ENCODE measurements at places on chromosomes 5 and 9. TPM values are rescaled to one million over a fixed set of nuclear protein-coding genes. Genes with fewer than 3 reads are reported as not detected.

GRCh38 chr5:135541807-135542502, 6.2 kb upstream of the NEUROG1 start:
- no peak overlapping the region for H3K27ac ChIP-seq
- no peak for DNase-seq
- H3K27me3 ChIP-seq, result peaks cover 22% of the 10 kb centered on the region

GRCh38 chr9:112544477-112544876, 57.9 kb downstream of the KIAA1958 start:
- no peaks in the 10 kb centered on the region for H3K36me3 ChIP-seq
- peaks cover 53% of the 10 kb centered on the region for H3K4me1 ChIP-seq
- no peak for DNase-seq
- H3K27ac ChIP-seq, result no peak overlapping the region
- H3K27me3 ChIP-seq, result no peaks in the 10 kb centered on the region

- no peaks in the 10 kb centered on the region for H3K4me1 ChIP-seq
- no peak overlapping the region for H3K27ac ChIP-seq
- no peak for DNase-seq
- no peak overlapping the region for H3K4me3 ChIP-seq
- no peaks in the 10 kb centered on the region for H3K36me3 ChIP-seq
- H3K27me3 ChIP-seq, result no peaks in the 10 kb centered on the region
These were observed 450.8 kb downstream of the NFIB start for GRCh38 chr9:13863112-13863511.

DNA sequence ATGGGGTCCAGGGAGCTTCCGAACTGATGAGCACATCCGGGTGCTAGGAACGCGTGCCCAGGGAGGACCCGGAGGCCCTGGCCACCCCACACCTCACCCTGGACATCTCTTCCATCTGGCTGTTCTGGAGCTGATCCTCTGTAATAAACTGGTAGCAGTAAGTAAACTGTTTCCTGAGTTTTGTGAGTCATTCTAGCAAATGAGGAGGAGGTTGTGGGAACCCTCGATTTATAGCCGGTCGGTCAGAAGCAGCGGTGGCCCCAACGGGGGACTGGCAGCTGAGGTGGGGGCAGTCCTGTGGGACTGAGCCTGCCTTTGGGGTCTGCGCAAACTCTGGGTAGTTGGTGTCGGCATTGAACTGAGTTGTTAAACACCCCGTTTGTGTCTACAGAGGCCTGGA, 15.4 kb upstream of the UBAC1 start:
- no peaks in the 10 kb centered on the region for H3K27me3 ChIP-seq
- no peak overlapping the region for H3K27ac ChIP-seq
- DNase-seq, result no peak
- H3K4me3 ChIP-seq, result no peak overlapping the region
- H3K4me1 ChIP-seq, result no peaks in the 10 kb centered on the region

- no peak overlapping the region for H3K4me3 ChIP-seq
- no peak overlapping the region for H3K27ac ChIP-seq
- no peak for DNase-seq
- no peaks in the 10 kb centered on the region for H3K27me3 ChIP-seq
- H3K36me3 ChIP-seq, result no peaks in the 10 kb centered on the region
These were observed 109.2 kb downstream of the RAPGEF6 start for GRCh38 chr5:131525805-131526204.

DNA sequence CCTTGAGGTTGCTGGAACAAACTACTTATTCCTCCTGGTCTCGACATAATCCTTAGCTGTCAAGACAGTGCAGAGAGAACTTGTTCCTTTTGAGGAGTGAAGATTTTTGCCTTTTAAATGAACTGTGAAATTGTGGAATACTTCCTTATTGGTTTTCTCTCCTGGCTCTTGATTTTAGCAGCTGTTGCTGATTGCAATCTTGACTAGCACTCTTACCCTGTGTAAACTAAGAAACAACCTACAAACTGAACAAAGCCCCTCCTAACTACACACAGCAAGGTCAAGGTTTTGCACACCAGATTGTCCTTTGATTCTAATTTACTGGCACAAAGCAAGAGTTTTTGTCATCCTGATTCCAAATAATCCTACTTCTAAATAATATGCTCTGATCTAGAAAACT, 84.0 kb upstream of the GOLGA1 start:
- no peak overlapping the region for H3K27ac ChIP-seq
- no peak for DNase-seq
- H3K27me3 ChIP-seq, result no peaks in the 10 kb centered on the region

DNA sequence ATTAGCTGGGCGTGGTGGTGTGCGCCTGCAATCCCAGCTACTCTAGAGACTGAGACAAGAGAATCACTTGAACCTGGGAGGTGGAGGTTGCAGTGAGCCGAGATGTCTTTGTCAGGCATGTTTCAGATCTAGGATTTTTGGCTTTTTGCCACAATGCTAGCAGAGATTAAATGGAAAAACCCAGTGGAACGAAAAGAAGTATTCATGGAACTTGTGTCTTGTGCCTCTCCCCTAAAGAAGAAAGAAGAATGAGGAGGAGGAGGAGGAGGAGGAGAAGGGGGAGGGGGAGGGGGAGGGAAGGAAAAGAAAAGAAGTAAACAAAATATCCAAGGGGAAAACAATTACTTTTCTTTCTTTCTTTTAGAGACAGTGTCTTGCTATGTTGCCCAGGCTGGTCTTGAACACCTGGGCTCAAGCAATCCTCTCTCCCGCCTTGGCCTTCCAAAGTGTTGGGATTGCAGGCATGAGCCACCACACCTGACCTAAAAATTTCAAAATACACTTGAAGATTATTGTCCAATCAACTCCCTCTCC, 106.0 kb downstream of the ARRDC3 start:
- H3K4me1 ChIP-seq, result peaks cover 20% of the 10 kb centered on the region
- no peaks in the 10 kb centered on the region for H3K27me3 ChIP-seq
- H3K27ac ChIP-seq, result no peak overlapping the region
- DNase-seq, result no peak
- no peaks in the 10 kb centered on the region for H3K36me3 ChIP-seq

DNA sequence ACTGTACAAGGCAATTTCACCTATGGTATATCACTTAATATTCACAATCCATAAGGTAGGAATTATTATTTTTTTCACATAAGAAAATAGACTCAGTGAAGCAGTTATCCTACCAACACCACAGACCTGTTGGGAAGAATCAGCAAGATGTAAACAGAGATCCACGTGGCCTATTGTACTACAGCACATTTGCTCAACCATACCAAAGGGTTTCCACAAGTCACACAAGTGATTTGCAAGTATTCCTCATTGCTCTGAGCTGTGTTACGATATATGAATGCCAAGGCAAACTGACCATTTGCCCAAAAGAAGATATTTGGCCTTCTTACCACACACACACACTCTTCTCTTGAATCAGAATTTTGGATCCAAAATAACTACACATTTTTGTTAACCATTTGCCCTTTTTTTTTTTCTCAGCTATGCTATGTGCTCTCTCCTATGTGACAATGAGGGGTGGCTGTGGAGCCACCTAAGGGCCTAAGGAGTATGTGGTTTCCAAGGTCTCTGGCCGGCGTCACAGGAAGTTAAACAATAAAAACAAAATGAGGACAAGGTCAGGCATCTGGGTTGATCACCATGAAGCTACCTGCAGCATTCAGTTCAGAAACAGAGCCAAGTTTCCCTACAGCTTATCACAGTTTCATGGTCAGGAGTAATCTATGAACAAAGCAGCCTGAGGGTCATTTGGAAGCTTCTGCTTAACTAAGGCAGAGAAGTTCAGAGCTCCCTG, 171.0 kb upstream of the FREM1 start:
- H3K27ac ChIP-seq, result peak overlapping the region; percentile 65
- peaks cover 40% of the 10 kb centered on the region for H3K4me1 ChIP-seq
- H3K4me3 ChIP-seq, result no peak overlapping the region
- no peaks in the 10 kb centered on the region for H3K36me3 ChIP-seq
- no peaks in the 10 kb centered on the region for H3K27me3 ChIP-seq
- DNase-seq, result peak; percentile 75

DNA sequence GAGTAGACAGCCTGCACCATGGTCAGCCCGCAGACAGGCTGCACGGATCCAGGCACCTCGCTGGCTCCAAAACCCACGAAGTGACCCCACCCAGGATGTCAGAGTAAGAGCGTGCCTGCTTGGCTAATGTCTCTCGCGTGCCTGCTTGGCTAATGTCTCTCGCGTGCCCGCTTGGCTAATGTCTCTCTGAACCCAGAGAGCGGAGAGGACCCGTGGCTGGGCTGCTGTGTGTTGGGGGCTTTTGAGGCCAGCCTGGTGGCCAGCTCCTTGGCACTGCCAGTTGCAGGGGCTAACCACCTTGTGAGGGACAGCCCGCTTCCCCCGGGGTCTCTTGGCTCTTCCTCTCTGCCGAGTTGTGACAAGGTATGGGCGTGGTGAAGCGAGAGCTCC, 8.9 kb upstream of the RXRA start:
- DNase-seq, result no peak
- no peak overlapping the region for H3K4me3 ChIP-seq
- H3K27ac ChIP-seq, result no peak overlapping the region
- no peaks in the 10 kb centered on the region for H3K36me3 ChIP-seq
- H3K4me1 ChIP-seq, result peaks cover 20% of the 10 kb centered on the region

DNA sequence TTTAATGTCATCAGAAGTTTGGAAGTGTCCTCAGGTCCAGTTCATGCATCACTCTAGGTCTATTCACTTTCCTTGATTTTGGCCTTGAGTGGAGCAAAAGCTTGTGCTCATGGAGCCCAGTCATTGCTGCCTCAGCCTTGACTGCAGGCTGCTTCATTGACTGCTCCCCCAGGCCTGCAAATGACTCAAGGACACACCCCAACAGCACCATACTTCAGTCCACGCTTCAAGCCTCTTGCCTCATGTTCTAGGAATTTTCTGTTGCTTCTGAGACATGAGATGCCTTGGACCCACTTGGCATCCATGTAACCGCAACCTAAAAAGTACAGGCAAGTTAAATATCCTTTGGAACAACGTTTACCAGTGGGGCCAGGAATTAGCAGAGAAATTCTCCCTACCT, 193.7 kb downstream of the PIK3R1 start:
- no peaks in the 10 kb centered on the region for H3K27me3 ChIP-seq
- H3K36me3 ChIP-seq, result no peaks in the 10 kb centered on the region
- no peak overlapping the region for H3K4me3 ChIP-seq
- peaks cover 3% of the 10 kb centered on the region for H3K4me1 ChIP-seq

DNA sequence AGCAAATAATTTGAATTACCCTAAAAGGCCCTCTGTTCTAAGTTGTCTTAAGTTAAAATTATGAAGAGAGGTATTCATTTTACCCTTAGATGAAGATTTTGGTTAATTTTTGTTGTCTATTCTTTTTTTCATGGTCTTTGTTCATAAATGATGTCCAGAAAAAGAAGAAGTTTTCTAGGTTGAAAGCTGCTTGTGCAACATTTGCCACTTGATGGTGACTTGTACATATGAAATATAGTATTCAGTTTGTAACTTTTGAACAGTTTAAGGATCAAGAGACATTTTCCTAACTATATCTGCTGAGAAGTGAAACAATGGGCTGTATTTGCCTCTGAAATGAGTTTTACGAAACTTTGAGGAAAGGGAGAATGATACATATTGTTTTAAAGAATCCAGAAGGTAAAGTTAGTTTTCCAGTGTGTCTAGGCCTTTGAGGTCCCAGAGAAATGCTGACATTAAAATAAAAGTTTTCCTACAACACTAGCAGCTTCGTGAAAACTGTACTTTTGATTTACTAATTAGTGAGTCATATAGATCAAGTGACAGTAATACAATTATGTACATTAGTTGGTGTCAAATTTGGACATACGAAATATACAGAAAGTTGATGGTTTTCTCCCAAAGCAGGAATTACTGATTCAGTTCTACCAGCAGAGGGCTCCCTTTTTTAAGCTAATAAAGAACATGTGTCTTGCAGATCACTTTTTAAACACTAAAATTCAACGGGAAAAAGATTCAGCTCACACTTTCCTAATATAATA, 70.5 kb downstream of the PIK3R1 start:
- H3K36me3 ChIP-seq, result no peaks in the 10 kb centered on the region
- no peaks in the 10 kb centered on the region for H3K27me3 ChIP-seq
- H3K4me3 ChIP-seq, result no peak overlapping the region
- peak overlapping the region; percentile 68 for H3K27ac ChIP-seq
- no peak for DNase-seq

DNA sequence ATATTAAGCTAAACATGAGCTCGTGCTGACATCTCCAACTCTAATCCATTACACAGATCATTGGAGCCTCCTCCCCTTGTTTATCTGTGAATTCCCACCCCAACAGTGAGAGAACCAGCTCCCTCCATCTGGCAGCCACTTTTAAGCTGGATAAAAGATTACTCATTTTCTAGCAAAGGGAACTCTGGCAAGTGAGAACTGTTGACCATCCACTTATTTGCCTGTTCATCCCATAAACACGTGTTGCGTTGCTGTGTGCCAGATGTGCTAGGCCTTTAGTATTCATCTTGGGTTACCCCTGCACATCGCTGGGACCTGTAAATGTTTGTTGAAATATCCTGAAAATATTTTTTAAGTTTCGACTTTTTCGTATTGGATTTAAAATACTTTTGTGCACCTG, 2.4 kb upstream of the TOR1A start:
- no peak overlapping the region for H3K4me3 ChIP-seq
- DNase-seq, result no peak
- peaks cover 9% of the 10 kb centered on the region for H3K4me1 ChIP-seq
- H3K27me3 ChIP-seq, result no peaks in the 10 kb centered on the region
- H3K36me3 ChIP-seq, result peaks cover 6% of the 10 kb centered on the region
- H3K27ac ChIP-seq, result no peak overlapping the region

DNA sequence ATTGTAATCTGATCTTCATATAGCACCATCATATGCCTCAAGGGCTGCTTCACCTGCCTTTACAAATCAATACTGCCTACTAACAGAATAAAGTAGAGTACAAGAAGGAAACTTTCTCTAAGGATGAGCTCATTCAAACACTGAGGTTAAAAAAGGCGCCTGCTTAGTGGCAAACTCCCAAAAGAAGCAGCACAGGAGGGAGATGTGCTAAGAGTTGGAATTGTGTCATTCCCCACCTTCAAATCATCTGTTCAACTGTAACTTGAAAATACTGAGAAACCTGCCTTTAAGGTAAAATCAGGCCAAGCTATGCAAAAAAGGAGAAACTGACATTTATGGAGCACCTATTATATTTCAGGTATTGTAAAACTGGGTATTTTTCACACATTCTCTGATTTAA, 560.6 kb downstream of the PTPRD start:
- no peak for DNase-seq
- H3K27ac ChIP-seq, result no peak overlapping the region
- no peaks in the 10 kb centered on the region for H3K4me1 ChIP-seq
- H3K27me3 ChIP-seq, result no peaks in the 10 kb centered on the region
- H3K4me3 ChIP-seq, result no peak overlapping the region
- no peaks in the 10 kb centered on the region for H3K36me3 ChIP-seq

GRCh38 chr5:168346417-168346816, 55.0 kb downstream of the WWC1 start:
- no peaks in the 10 kb centered on the region for H3K36me3 ChIP-seq

- peaks cover 42% of the 10 kb centered on the region for H3K27me3 ChIP-seq
- no peak overlapping the region for H3K27ac ChIP-seq
- no peak for DNase-seq
- no peak overlapping the region for H3K4me3 ChIP-seq
- peaks cover 7% of the 10 kb centered on the region for H3K4me1 ChIP-seq
These were observed 8.8 kb downstream of the BARHL1 start for GRCh38 chr9:132591244-132591643.

Gene SETX
- 30.4 TPM for total RNA-seq

Gene SLCO6A1
- total RNA-seq, result not detected

Gene CDH9
- total RNA-seq, result not detected

Gene CD72
- 3.9 TPM for total RNA-seq

Gene RANBP3L
- total RNA-seq, result 4.9 TPM

Gene SMIM33
- total RNA-seq, result not detected

Gene SLC34A1
- total RNA-seq, result not detected

Gene C7
- 392 TPM for total RNA-seq

Gene PDE4D
- total RNA-seq, result 8.6 TPM

Gene ZNF366
- under 0.01 TPM for total RNA-seq

Gene DUSP1
- 248 TPM for total RNA-seq

Gene SLC35D2
- 25.1 TPM for total RNA-seq

Gene ERAP2
- total RNA-seq, result 24.7 TPM

All from body of pancreas (tissue), 4 donors.